ENCODE measurements at places on chromosomes 3 and 15.

GRCh38 chr3:54861248-54862067 lies 66.4 kb downstream of the LRTM1 start:
- DNase-seq: no peak
- H3K36me3 ChIP-seq: no peaks in the 10 kb centered on the region
- no peak overlapping the region for H3K27ac ChIP-seq
- H3K4me3 ChIP-seq: no peak overlapping the region
- no peaks in the 10 kb centered on the region for H3K27me3 ChIP-seq

GRCh38 chr3:60708191-60708975 lies 542.9 kb downstream of the FHIT start:
- no peak overlapping the region for H3K4me3 ChIP-seq
- H3K27ac ChIP-seq: no peak overlapping the region
- no peak for DNase-seq
- no peaks in the 10 kb centered on the region for H3K4me1 ChIP-seq

DNA sequence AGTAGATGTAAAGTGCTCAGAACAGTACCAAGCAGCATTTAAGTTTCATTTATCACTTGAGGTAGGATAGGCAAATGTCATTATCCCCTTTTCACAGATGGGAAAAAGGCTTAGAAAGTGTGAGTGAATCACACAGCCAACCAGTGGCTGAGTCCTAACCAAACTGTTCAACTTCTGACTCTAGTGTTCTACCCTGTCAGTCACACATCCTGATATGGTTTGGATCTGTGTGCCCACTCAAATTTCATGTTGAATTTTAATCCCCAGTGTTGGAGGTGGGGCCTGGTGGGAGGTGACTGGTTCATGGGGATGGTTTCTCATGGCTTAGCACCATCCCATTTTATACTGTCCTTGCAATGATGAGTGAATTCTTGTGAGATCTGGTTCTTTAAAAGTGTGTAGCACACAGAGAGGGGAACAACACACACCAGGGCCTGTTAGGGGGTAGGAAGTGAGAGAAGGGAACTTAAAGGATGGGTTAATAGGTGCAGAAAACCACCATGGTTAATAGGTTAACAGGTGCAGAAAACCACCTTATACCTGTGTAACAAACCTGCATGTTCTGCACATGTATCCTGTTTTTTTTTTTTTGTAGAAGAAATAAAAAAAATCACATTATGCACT lies 304.7 kb downstream of the SUCLG2 start:
- no peak overlapping the region for H3K4me3 ChIP-seq
- H3K4me1 ChIP-seq: peaks cover 17% of the 10 kb centered on the region
- peaks cover 10% of the 10 kb centered on the region for H3K27me3 ChIP-seq
- peaks cover 6% of the 10 kb centered on the region for H3K36me3 ChIP-seq
- peak; percentile 67 for DNase-seq

DNA sequence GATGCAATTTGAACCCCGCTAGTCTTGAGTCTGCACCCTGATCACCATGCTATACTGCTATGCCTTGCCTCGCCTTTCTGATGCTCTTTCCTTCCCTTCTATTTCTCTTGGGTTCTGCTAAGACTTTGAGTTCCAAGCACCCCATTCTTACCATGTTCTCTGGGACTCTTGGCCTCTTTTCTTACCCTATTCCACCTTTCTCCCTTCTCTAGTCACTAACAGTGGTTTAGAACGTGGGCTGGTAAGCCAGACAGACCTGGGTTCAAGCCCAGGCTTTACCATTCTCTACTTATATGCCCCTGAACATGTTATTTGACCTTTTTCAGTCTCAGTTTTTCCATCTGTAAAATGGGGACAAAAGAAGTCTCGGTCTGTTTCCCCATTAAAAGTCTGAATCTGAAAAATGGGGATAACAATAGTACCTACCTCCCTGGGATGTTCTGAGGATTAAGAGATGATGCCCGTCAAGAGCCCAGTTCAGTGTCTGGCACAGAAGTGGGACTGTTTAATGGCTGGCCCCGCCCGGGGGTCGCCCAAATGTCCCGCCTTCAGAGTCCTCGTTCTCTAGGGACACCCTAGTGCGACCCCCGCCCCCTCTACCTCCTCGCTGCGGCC lies 376 bp downstream of the TADA3 start:
- peaks cover 73% of the 10 kb centered on the region for H3K4me1 ChIP-seq
- peak overlapping the region; percentile 100 for H3K27ac ChIP-seq
- no peak for DNase-seq

- DNase-seq: peak; percentile 65
- no peaks in the 10 kb centered on the region for H3K36me3 ChIP-seq
- no peak overlapping the region for H3K4me3 ChIP-seq
- peaks cover 2% of the 10 kb centered on the region for H3K27me3 ChIP-seq
- H3K27ac ChIP-seq: no peak overlapping the region
Observed at GRCh38 chr3:129942296-129942695, 32.2 kb upstream of the TRH start.

GRCh38 chr3:101172516-101172915 lies 147.9 kb downstream of the IMPG2 start:
- H3K27me3 ChIP-seq: peaks cover 8% of the 10 kb centered on the region
- no peak for DNase-seq
- H3K4me3 ChIP-seq: no peak overlapping the region

GRCh38 chr3:42421818-42422796 lies 11.7 kb upstream of the LYZL4 start:
- H3K27ac ChIP-seq: no peak overlapping the region
- H3K36me3 ChIP-seq: no peaks in the 10 kb centered on the region
- H3K27me3 ChIP-seq: no peaks in the 10 kb centered on the region
- H3K4me1 ChIP-seq: no peaks in the 10 kb centered on the region
- no peak for DNase-seq

- H3K36me3 ChIP-seq: no peaks in the 10 kb centered on the region
- no peaks in the 10 kb centered on the region for H3K4me1 ChIP-seq
- no peak for DNase-seq
- H3K27ac ChIP-seq: no peak overlapping the region
- no peaks in the 10 kb centered on the region for H3K27me3 ChIP-seq
Observed at GRCh38 chr15:54017251-54017650, 39.0 kb downstream of the UNC13C start.

All from activated CD4-positive, alpha-beta T cell treated with anti-CD3 and anti-CD28 coated beads for 36 hours (primary cell).